ENCODE measurements at places on chromosomes 5 and 9. TPM values are rescaled to one million over a fixed set of nuclear protein-coding genes. Genes with fewer than 3 reads are reported as not detected.
A peak's percentile ranks its signal among the peaks of the same experiment; 100 is the strongest.

GRCh38 chr5:78657201-78657600 lies 8.6 kb upstream of the LHFPL2 start:
- no peak for DNase-seq
- peaks cover 15% of the 10 kb centered on the region for H3K4me1 ChIP-seq
- H3K27ac ChIP-seq = no peak overlapping the region
- no peak overlapping the region for H3K4me3 ChIP-seq
- H3K36me3 ChIP-seq = no peaks in the 10 kb centered on the region

DNA sequence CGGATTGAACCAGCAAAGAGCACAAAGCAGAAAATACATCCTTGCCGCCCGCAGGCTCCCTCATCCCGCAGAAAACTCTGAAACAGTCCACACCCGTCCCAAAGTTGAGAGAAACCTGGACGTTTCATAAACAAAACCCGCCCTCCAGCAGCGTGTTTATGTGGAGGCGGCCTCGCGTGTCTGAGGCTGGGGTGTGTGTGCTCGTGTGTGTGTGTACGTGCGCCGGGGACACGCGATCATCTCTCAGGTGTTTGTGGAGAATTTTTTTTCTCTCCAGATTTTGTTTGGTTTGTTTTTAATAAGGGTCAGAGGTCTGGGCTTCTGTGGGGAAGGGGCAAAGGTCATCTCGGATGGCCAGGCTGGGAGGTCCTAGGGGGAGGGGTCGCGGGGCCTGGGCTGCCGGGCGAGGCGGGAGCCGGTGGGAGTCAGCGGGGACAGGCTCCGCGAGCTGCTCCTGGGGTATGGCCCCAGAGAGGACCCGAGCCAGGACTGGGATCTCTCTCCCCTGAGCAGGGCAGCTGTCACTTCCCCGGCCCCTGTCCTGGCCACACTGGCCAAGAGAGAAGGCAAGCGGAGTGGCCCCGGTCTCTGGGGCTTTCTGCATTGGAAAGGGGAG lies 206.4 kb downstream of the C9orf50 start:
- no peaks in the 10 kb centered on the region for H3K36me3 ChIP-seq
- peaks cover 19% of the 10 kb centered on the region for H3K4me1 ChIP-seq
- peak overlapping the region; percentile 99 for H3K27ac ChIP-seq
- DNase-seq = peak; percentile 23
- H3K27me3 ChIP-seq = no peaks in the 10 kb centered on the region

DNA sequence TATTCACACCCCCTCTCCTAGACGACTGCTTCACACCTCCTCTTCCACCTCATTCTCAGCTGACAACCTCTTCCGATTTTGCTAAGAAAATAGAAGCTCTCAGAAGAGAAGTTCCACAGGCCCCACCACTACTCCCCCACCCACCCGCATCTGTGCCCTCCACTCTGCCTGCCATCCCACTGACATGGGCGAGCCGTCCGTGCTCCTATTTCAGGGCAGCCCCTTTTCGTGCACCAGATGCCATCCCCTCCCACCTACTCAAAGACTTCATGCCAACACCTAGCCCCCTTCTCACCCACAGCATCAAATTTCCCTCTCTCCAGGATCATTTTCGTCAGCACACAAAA lies 34.6 kb upstream of the JADE2 start:
- peaks cover 8% of the 10 kb centered on the region for H3K27me3 ChIP-seq
- H3K27ac ChIP-seq = no peak overlapping the region
- H3K36me3 ChIP-seq = no peaks in the 10 kb centered on the region

GRCh38 chr5:84487963-84488362 lies 103.3 kb upstream of the EDIL3 start:
- no peaks in the 10 kb centered on the region for H3K36me3 ChIP-seq
- H3K4me1 ChIP-seq = peaks cover 4% of the 10 kb centered on the region
- H3K4me3 ChIP-seq = no peak overlapping the region
- DNase-seq = peak; percentile 96
- peak overlapping the region; percentile 84 for H3K27ac ChIP-seq
- no peaks in the 10 kb centered on the region for H3K27me3 ChIP-seq

DNA sequence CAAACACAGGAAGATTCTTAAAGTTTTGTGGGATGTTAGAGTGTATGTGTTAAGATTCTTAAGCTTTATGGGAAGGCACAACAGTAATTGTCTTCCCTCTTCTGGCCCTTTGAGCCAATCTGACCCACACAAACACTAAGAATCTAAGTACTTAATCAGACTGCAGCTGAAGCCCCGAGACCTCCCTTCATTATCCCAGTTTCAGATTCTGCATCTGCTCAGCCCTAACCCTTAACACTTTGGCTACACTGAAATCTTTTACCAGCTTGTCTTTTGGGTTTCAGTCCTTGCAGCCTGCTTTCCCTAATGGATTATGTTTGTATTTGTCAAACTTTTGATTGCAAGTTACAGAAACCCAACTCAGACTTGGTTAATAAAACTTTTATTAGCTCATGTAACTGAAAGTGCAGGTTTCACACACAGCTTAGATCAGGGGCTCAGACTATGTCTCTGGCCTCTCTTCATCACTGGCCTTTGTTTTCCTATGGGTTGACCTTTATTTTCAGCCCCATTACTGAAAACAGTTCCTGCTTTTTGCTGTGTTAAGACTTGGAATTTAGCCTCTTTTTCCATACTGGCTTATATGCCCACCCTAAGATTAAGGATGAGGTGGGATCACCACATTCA lies 71.5 kb downstream of the COX7C start:
- no peaks in the 10 kb centered on the region for H3K4me1 ChIP-seq
- DNase-seq = no peak
- H3K27me3 ChIP-seq = no peaks in the 10 kb centered on the region
- no peak overlapping the region for H3K27ac ChIP-seq
- no peak overlapping the region for H3K4me3 ChIP-seq
- H3K36me3 ChIP-seq = no peaks in the 10 kb centered on the region

Gene ACTBL2
- total RNA-seq = 11.6 TPM

DNA sequence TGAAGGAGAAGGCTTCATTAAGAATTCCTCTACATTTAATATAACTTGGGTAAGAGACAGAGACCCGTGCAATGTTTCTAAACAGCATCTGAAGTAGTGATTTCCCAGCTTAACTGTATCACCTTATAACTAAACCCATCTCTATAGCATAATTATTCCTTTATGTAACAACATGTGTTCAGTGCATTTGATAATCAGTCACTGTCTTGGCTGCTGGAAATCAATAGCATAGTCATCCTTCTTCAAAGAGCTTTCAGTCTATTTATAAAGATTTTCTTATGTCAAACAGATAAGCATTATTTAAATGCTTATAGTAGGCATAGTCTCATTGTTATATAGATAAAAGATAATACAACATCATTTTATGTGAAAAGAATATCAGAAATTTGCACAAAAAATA lies 80.1 kb upstream of the TYRP1 start:
- no peaks in the 10 kb centered on the region for H3K27me3 ChIP-seq
- no peaks in the 10 kb centered on the region for H3K4me1 ChIP-seq
- H3K4me3 ChIP-seq = no peak overlapping the region
- no peak for DNase-seq
- H3K36me3 ChIP-seq = no peaks in the 10 kb centered on the region

DNA sequence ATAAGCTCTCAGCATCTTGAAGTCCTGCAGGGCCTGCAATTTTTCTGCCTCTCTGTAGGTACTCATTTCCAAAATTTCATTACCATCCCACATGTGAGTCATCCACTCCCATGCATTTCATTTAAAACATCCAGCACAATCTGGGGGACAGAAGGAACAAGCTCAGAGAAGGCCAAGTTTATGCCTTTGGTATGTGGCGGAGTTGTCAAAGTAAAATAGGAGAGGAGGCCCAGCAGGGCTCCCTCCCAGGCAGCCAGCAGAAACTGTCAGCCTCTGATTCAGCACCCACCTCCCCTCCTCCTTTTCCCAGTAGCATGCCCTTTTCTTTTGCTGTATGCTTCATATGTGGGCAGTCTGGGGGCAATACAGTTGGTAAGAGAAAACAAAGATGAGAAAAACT lies 126.4 kb upstream of the ZNF366 start:
- H3K4me1 ChIP-seq = peaks cover 8% of the 10 kb centered on the region
- DNase-seq = peak; percentile 70
- no peak overlapping the region for H3K27ac ChIP-seq

GRCh38 chr5:68268101-68268851 lies 52.7 kb downstream of the PIK3R1 start:
- H3K36me3 ChIP-seq = no peaks in the 10 kb centered on the region
- no peak for DNase-seq
- no peaks in the 10 kb centered on the region for H3K27me3 ChIP-seq
- H3K4me3 ChIP-seq = no peak overlapping the region

Gene DBH
- total RNA-seq = not detected

DNA sequence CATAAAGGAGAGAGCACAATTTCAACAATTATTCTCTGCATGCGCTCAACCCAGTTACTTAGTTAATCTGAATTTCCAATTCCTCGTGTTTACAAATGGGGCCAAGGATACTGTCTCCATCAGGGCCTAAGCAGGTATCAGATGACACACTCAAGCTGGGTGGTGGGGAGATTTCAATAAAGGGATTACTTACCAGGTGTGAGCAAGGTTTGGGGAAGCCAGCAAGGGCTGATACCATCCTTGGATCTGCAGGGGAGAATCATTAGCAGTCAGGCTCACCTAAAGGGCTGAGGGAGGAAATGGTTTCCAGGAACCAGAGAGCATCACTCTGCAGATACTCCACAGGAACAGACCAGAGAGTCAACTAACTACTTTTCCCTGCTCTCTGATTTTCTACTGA lies 487.1 kb downstream of the NTRK2 start:
- H3K4me3 ChIP-seq = no peak overlapping the region
- H3K36me3 ChIP-seq = no peaks in the 10 kb centered on the region
- DNase-seq = no peak
- H3K4me1 ChIP-seq = no peaks in the 10 kb centered on the region
- peaks cover 2% of the 10 kb centered on the region for H3K27me3 ChIP-seq

GRCh38 chr9:2261421-2262103 lies 246.4 kb downstream of the SMARCA2 start:
- H3K27me3 ChIP-seq = no peaks in the 10 kb centered on the region
- no peak for DNase-seq
- peaks cover 12% of the 10 kb centered on the region for H3K4me1 ChIP-seq

DNA sequence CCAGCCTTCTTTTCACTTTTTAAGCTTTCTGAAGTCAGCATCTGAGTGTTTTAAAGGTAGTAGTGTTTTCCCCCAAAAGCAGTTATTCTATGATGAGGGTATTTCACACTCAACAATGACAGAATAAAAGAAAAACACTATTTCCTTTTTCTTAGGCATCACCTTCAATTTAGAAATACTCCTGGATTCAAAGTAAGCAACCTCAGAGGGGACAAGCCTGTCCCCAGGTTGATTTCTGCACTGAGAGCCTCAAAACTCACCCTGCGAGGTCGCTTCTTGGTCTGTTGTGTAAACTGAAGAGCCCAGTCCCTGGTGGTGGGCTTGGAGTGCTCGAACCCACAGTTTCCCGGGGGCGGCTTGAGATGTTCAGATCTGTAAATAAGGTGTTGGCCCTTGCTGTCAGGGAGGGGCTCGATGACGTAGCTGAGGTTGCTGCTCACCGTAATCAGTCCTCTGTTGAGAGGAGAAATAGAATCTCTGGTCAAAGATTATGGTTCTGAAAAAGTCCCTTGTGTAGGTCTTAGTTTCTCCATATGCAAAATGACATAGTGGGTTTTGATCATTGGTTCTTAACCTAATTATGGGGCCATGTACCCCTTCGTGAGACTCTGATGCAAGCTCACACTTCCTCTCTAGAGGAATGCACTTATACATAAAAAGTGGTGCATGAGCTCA lies 55.9 kb downstream of the ADAM19 start:
- H3K27ac ChIP-seq = peak overlapping the region; percentile 7
- no peak overlapping the region for H3K4me3 ChIP-seq
- H3K27me3 ChIP-seq = no peaks in the 10 kb centered on the region

DNA sequence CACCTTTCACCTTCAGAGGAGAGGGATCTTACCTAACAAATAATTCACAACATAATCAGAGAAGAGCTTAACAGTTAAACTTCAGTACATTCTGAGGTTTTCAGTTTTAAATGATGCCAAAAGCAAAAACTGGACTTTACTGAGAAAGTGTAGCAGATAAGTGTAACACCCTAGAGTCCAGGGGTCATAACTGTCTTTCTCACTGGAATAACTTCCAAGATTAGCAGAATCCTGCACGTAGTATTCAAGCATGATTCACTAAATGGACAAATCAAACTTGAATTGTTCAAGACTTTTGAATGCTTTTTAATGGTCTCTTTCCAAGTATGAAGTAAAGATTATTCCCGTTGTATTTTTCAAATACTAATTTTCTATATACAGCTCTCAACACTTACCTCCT lies 180.1 kb upstream of the NREP start:
- peaks cover 15% of the 10 kb centered on the region for H3K4me1 ChIP-seq
- DNase-seq = no peak
- H3K4me3 ChIP-seq = no peak overlapping the region
- no peaks in the 10 kb centered on the region for H3K36me3 ChIP-seq
- H3K27ac ChIP-seq = no peak overlapping the region

Gene PDE8B
- 0.18 TPM for total RNA-seq

Gene GABBR2
- total RNA-seq = 2.2 TPM

DNA sequence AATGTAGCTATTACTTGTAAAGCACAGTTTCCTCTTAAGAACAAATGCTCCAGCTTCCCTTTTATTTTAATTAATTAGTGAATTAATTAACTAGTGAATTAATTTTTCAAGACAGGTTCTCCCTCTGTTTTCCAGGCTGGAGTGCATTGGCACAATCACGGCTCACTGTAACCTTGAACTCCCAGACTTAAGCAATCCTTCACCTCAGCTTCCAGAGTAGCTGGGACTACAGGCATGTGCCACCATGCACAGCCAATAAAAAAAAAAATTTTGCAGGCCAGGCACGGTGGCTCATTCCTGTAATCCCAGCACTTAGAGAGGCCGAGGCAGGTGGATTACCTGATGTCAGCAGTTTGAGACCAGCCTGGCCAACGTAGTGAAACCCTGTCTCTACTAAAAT lies 44.1 kb downstream of the FCHO2 start:
- H3K36me3 ChIP-seq = peaks cover 5% of the 10 kb centered on the region
- H3K27me3 ChIP-seq = no peaks in the 10 kb centered on the region
- no peak overlapping the region for H3K4me3 ChIP-seq
- H3K4me1 ChIP-seq = no peaks in the 10 kb centered on the region
- no peak for DNase-seq

Gene APBA1
- 5.9 TPM for total RNA-seq

DNA sequence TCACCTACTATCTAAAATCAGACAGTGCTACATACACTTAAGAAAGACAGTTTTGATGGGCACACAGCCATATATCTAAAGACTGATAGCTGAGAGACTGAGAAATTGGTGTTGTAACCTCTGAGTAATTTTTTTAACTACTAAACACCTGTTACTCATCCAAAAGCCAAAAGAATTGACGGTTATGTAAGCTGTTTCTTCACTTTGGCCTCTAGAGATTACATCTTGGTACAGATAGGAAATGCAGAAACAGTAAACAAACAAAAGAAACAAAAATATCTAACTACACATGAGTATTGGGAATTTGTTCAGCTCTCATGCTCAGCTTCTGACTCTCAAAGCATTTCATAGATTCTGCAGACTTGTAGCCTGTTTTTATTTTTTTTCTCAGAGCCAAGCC lies 152.1 kb upstream of the GAS1 start:
- no peak overlapping the region for H3K27ac ChIP-seq
- H3K4me1 ChIP-seq = no peaks in the 10 kb centered on the region
- no peak for DNase-seq
- no peaks in the 10 kb centered on the region for H3K36me3 ChIP-seq
- H3K4me3 ChIP-seq = no peak overlapping the region
- H3K27me3 ChIP-seq = no peaks in the 10 kb centered on the region

GRCh38 chr5:74042959-74043358 lies 417.0 kb downstream of the ARHGEF28 start:
- no peaks in the 10 kb centered on the region for H3K27me3 ChIP-seq
- peaks cover 27% of the 10 kb centered on the region for H3K4me1 ChIP-seq
- H3K27ac ChIP-seq = peak overlapping the region; percentile 8
- DNase-seq = peak; percentile 82
- H3K4me3 ChIP-seq = no peak overlapping the region

Gene FRMD3
- total RNA-seq = 0.29 TPM

Gene FAM200C
- total RNA-seq = 1.7 TPM

Data from astrocyte (in vitro differentiated cells and primary cell).